Renal cortex interstitium (tissue), 15 donors: ENCODE measurements at places on chromosomes 12 and 14.
A peak's percentile ranks its signal among the peaks of the same experiment; 100 is the strongest.

DNA sequence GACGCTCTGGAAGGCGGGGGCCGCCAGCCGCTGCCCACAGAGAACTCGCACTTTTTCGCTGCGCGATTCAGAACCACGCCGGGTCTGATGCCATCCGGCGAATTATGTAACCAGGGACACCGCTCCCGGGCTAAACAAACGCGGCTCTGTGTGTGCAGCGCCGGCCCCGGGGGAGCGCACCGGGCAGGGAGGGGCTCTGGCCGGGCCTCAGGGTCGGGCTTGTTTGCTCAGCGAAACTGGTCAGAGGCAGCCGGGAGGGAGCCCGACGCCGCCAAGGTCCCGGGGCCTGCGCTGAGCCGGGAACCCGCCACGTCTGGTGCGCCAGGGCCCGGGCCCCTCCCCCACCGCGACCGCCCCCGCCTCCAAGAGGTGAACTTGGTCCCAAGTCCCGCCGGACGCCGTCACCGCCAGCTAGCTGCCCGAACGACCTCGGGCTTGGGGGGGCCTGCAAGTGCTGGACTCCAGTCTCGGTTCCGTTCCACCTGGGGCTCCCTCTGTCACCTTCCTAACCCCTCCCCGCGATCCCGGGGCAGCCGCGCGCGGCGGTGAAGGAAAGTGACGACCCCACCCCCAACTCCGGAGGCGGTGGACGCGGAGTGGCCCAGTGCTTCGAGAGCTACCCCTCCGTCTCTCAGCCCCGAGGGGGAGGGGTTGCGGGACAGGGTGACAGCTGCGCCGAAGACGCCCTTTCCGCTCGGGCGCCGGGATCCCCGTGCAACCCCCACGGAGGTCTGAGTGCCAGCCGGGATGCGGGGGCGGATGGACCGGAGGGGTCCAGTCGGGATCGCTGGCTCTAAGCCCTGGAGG, 848 bp downstream of the CTDSP2 start:
- DNase-seq: peak; percentile 53

- DNase-seq: no peak
Observed at GRCh38 chr12:3129301-3130056, 52.3 kb downstream of the TSPAN9 start.

DNA sequence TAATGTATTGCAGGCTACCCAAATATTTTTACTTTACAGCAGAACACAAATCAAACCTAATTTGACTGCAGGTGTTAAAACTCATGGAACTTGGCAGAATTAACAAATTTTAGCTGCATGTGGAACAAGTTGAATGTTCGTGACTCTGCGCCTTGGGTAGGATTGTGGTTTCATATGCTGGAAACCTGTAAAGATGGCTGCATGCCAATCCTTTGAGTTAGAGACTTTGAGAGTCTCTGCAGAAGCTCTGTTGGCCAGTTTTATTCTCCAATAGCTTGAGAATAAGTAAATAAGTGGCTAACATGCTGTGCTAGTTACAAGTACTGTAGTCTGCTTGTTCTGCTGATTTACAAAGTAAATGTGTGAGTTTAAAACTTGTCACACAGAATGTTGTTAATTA, 77.8 kb downstream of the PDE6H start:
- DNase-seq: no peak

DNA sequence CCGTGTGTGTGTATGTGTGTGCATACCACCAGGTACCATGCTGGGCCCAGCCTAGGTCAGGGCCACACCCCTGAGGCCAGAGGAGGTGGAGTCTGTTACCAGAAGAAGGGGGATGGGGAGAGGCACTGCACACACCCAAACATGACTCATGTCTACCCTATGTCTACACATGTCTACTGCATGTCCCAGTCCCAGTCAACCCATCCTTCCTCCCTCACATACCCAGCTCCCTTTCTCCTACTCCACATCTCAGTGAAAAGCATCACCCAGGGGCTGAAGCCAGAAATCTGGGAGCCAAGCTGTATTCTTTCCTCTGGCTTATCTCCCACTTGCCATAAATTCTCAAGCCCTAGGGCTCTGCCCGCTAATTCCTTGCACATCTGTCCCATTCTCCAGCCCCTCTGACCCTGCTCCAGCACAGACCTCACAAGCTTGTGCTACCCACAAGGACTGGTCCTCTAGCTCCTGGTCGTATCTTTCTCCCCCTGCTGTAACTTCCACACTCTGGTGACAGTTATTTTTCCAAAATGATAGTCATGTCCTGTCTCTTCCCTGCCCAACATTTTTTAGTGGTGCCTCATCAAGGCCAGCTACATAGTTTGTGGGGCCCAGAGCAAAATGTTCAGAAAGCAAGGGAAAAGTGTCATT, 18.0 kb upstream of the APPL2 start:
- DNase-seq: no peak

DNA sequence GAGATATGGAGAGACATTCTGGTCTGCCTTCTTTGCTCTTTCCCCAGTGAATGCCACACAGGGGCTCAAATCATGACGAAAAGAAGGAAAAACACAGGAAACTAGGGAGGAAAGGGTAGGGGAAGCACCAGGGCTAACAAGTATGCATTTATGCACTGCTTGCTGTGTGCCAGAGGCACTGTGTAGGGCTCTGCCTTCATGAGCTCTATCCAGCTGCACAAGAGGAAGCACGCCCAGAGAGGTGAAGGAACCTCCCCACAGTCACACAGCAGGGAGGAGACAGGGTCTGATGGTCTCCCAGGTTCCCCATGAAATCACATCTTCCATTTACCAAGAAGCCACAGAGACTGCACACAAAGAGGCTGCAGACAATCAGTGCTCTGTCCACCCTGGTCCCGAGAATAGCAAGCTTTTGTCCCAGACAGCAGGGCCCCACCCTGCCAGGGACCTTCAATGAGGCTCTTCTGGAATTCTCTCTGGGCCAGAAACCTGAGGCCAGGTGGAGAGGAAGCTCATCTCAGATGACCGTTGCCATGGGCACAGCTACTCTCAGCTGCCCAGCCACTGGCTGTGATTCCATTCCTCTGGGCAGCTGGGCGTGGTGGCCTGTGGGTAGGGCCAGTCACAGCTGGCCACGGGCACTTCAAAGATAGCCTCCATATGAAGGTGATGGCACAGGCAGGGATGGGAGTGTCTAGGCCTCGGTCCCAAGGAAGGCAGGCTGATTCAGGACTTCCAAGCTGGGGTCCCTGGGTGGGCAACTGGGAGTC, 7.3 kb upstream of the TRPV4 start:
- no peak for DNase-seq

DNA sequence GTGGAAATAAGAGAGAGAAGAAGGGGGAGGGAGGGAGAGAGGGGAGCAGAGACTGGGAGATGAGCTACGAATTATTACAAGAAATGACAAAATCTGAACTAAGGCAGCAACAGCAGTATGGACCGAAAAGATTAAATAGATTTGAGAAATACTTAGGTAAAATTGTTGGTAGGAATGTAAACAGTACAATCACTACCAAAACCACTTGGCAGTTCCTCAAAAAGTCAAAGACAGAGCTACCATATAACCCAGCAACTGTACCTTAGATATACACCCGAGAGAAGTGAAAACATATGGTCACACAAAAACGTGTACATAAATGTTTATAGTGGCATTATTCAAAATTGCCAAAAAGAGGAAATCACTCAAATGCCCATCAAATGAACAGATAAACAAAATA, 14.1 kb downstream of the KRAS start:
- DNase-seq: no peak

DNA sequence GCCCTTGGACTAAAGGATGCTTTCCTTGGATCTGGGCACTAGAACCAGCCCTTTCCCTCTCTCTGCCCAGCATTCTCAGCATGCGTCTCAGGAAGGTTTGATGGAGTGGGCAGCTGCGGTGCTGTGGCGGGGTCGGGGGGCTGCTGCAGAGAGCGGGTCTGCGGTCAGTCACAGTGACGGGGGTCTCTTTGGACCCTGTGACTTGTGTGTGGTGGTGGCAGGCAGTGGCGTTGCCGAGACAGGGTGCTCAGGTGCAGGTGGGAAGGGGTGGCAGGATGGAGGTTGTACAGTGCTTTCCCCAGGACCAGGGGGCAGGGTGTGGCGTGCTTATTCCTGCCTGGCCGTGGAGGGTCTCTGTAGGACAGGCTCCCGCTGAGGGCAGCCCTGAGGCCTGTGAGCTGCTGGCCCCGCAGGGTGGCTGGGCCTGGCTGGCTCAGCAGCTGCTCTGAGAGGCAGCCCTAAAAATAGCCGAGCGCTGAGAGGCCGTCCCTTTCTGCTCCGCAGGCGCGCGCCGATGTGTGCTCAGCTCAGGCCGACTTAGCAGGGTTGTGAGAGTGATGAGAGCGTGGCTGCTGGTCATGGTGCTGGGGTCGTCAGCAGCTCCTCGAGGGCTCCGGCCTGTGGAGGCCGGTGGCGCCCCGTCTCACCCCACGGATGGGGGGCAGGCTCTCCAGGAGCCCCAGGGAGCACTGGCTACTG, 9.7 kb downstream of the PACS2 start:
- DNase-seq: no peak

- no peak for DNase-seq
Observed at GRCh38 chr14:36818794-36819384, 157.2 kb downstream of the PAX9 start.

DNA sequence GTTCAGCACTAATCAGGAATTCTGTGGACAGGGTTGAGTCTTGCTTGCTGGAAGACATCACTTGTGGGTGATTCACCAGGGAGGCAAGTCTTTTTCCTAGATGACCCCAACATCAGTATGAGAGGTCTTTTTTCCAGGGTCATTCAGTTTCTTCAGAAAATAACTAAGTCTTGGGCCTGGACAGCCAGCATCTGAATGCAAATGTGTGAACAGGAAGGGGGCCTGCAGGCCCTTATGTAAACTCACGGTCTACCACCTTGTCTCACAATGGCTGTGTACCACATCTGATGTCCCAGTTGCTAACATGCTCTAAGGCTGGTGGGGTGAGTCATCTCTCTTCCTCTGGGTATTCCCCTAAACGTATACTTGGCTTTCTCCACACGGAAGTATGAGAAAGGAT, 79.2 kb downstream of the HECTD4 start:
- no peak for DNase-seq

GRCh38 chr12:123263196-123263817, 8.3 kb downstream of the CDK2AP1 start:
- DNase-seq: no peak

- no peak for DNase-seq
Observed at GRCh38 chr14:69268763-69269162, 8.8 kb downstream of the GALNT16 start.

GRCh38 chr14:56422703-56423213, 156.8 kb upstream of the TMEM260 start:
- DNase-seq: peak; percentile 64

DNA sequence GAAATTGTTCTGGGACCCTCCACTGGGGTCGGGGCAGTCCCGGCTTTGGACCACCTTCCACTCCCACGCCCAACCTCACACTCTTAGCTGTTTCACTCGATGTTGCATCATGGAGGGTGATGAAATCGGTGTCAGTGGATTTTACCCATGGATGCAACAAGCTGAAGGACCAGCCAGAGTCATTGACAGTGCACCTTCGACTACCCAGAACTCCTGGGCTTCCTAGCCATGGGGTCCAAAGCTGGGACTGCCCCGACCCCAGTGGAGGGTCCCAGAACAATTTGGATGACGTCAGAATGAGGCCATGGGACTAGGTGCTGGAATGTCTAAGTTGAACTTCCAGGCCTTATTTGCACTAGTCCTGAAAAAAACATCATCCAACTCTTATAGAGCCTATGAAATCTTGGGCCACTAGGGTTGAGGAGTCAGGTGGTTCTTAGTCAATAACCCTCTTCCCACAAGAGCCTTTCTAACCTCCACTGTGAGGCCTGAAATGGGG, 882 bp upstream of the IL23A start:
- no peak for DNase-seq

DNA sequence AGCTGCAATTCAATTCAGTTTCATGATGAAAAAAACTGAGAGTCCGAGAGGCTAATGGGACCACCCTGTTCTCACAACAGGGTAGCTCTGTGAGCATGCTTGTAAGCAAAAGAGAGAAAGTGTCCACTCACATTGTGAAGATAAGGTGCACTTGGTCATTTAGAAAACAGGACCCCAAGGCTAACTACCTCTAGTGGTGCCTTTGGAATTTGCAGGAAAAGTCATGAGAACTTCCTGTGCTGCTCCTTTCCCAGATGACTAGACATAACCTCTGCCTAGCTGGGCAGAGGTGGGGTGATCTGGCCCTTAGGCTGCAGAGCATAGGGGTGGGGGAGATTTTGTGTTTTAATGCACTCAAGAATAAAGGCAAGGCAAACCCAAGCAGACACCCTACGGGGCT, 118.9 kb downstream of the STAB2 start:
- no peak for DNase-seq

DNA sequence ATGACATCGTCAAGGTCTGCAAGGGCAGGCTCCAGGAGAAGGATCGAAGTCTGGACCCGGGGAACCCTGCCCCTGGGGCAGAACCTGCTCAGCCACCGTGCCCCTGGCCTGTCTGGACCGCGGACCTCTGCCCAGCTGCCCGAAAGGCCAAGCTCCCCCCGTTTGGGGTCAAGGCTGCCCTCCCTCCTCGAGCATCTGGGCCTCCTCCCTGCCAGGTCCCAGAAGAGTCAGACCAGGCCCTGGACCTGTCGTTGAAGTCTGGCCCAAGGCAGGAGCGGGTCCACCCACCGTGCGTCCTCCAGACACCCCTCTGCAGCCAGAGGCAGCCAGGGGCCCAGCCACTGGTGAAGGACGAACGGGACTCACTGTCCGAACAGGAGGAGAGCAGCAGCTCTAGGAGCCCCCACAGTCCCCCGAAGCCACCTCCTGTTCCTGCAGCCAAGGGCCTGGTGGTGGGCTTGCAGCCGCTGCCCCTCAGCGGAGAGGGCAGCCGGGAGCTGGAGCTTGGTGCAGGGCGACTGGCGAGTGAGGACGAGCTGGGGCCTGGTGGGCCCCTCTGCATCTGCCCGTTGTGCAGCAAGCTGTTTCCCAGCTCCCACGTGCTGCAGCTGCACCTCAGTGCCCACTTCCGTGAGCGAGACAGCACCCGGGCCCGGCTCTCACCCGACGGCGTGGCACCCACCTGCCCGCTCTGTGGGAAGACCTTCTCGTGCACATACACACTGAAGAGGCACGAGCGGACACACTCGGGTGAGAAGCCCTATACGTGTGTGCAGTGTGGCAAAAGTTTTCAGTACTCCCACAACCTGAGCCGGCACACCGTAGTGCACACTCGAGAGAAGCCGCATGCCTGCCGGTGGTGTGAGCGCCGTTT, 856 bp downstream of the ZBTB42 start:
- no peak for DNase-seq

DNA sequence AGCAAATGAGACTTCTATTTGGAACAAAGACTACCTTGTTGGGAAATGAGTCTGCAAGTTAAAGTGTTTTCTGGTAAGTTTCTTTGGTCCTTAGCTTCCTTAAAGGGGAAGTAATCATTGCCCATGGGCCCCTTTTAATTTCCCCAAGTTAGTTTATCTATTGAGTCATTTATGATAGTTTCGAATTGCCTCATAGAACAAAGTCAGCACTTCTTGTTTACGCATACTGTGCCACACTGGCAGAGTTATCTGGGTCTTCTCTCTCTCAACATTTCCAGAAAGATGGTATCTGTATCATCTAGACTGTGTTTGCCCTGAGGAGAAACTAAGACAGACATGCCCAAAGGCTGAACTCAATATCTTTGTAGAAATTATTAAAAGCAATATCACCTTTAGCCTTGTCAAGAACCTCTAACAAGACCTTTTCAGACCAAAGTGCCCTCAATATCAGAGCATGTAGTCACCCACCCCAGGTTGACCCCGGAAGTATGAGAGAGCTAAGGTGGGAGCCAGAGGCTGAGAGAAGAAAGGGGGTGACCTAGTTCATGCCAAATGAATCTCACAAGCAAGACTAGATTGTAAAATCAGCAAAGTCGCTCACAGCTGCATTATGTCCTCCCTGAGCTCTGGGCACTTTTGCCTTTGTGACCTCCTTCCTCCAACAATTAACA, 40.0 kb downstream of the GPR65 start:
- no peak for DNase-seq

- no peak for DNase-seq
Observed at GRCh38 chr14:81205639-81206038, 15.1 kb downstream of the GTF2A1 start.
